GM18507 (cell line): ENCODE measurements at places on chromosomes 13 and 19.
A peak's percentile ranks its signal among the peaks of the same experiment; 100 is the strongest.

- no peak for DNase-seq
Measured at GRCh38 chr13:113432506-113433270, 20.6 kb downstream of the ADPRHL1 start.

DNA sequence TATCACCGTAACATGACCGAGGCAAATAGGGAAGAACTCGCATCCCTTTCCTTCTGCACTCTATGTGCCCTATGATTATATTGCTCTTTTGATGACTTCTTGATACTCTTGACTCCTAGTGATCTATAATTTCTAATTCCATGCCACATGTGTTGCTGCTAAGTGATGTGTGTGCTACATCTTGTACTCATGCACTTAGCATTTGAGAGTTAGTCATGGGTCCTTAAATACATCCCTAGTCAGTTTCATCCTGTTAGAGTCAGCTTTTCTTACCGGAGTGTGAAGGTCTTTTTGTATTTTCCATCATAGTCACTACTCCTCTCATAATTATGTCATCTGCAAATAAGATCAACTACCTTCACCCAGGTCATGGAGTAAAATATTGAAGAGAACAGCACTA lies 30.2 kb downstream of the RXFP2 start:
- DNase-seq: no peak

GRCh38 chr13:31264151-31264550 lies 64.4 kb downstream of the B3GLCT start:
- no peak for DNase-seq

DNA sequence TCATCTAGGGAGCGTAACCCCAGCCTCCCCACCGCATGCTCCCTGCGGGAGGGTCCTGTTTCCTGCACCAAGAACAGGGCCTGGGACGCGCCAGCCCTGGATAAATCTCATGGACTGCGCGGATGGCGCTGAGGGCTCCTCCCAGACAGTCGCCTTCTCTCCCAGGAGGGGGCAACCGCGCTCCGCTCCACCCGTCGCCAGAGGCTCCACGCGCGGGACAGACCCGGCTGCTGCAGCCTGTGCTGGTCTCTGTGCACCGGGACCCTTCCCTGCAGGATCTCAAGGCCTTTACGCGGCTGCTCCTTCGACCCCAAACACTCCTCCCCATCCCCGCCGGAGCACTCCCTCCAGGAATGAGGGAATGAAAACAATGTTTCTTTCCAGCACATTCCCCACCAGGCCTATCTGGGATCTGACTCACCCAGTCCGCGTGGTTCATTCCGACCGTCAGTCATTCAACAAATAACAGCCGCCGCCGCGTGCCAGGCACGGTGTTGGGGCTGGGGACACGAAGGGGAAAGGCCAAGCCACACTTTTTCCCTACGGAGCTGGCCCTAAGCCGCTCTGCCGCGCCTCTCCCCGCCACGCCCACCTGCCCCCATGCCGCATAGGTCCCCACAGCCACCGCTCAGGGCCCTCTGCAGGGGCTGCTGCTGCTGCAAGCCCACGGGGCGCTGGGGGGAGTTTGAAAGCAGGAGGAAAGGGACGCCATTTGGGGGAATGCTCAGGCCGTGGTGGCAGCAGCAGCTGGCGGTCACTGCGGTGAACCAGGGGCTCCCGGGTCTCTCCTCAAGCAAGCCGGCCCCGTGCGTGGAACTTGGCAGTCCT lies 6.0 kb downstream of the PNMA8B start:
- DNase-seq: no peak

- no peak for DNase-seq
Measured at GRCh38 chr13:43475140-43475539, 311.6 kb downstream of the ENOX1 start.

- DNase-seq: peak; percentile 50
Measured at GRCh38 chr19:11137542-11138384, 17.8 kb downstream of the SPC24 start.
